Stimulated activated CD8-positive, alpha-beta memory T cell treated with anti-CD3 and anti-CD28 coated beads, Interleukin-4, amount 100 ng/mL, for 48 hours (primary cell): ENCODE measurements at places on chromosomes 11 and 22.

GRCh38 chr11:126305699-126306098 lies 1.8 kb downstream of the DCPS start:
- DNase-seq, result no peak

GRCh38 chr22:46800102-46800857 lies 37.8 kb downstream of the TBC1D22A start:
- no peak for DNase-seq

DNA sequence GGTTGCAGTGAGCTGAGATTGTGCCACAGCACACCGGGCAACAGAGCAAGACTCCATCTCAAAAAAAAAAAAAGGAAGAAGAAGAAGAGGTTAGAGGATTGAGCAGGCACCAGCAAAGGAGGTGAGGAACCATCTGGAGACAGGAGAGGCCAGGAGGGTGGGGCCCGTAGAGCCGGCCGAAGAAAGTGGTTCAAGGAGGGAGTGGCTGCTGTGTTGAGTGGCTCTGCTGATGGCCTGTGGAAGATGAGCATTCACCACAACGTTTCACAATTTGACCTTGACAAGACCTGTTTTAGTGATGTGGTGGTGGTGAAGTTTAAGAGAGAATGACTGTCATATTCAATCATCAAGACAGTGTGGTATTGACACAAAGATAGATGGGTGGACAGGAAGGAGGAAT lies 6.8 kb upstream of the CTSD start:
- DNase-seq, result no peak

DNA sequence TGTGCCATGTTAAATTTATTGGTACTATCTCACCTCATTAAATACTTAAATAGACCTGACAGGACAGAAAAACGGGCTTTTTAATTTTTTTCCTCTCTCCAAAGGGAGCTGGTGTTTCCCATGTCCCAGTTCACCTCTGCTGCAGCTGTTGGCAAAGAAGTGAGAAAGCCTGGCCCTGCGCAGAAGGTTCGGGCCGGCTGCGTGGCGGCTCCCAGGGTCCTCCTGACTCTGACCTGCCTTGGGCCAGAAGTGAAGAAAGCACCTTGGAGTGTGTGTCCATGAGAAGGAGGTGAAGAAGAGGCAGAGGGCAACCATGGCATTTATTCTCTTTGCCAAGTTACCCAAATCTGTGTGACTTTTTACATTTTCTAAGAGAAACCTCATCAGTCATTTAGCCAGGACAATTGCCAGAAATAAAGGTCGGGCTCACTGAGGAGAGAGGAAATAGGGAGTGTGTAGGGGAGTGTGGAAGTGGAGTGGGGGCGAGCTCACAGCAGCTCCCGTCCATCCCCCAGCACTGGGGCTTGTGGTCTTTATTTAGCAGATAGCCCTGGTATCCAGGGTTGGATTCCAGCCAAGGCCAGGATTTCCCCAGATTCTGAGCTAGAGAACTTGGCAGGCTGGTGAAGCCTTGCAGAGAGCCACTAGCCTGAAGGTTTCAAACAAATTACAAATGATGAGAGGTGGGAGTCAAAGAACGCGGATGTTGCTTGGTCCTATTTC lies 102.4 kb upstream of the CADM1 start:
- no peak for DNase-seq

- DNase-seq, result no peak
These were observed 27.2 kb downstream of the NAV2 start for GRCh38 chr11:19739872-19740271.

DNA sequence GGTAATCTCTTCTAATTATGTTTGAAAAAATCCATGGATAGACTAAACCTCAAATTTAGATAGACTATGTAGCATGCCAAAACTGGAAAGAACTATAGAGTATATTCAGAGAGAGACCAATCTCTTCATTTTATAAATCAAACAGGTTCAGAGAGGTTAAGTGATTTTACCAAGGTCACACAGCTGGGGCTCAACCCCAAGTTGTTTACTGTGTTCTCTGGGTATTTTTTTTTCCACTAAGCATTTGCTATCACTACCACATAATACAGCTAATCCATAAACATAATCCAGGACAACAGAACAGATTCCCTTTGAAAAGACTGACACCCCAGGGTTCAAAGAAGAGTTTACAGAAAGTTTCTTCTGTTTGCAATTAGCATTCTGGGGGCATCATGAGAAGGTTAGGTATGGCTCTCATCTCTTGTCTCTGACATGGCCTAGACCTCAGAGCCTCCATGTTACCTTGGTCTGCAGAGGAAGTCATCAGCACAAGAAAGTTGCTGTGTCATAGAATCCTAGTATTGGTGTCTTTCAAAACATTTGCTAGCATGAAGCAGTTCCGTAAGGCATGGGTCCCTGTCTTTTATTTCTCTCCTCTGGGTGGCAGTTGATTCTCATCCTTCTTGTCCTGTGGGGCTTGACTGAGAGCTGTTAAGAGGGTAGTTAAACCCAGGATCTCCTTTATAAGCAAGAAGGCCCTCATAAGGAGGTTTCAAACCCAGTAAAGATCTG lies 94.5 kb upstream of the HSD17B12 start:
- DNase-seq, result no peak

DNA sequence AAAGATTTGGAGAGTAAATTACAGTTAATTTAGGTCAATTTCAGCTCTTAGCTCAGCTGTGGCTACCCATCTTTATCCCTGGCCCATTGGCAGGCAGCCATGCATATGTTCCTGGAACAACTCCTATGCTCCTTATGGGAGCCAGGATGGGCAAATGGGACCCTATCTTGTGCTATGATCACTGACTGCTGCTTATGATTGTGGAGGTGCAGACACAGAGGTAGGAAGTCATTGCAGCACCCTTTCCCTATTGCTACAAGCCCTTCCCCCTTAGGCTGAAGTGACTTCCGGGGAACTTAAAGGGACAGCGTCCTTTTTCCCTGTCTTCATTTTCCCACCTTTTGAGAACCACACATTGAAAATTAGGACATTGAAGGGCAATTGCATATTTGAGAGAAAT lies 112.7 kb downstream of the FCHSD2 start:
- no peak for DNase-seq

DNA sequence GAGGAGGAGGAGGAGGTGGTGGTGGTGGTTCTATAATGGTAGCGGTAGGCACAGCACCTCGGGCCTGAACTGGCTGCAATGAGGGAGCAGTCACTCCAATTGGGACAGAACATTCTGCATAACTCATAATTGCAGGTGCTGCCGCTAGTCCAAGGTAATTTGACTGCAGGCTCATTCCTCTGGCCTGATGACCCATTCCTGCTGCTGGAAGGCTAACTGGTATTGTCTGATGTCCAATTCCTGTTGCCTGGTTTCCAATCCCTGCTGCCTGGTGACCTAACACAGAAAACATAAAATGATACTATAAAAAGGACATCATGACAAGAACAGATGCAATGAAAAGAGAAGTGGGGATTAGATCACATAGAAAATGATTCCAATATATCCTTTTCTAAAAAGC lies 7.9 kb upstream of the AGBL2 start:
- DNase-seq, result no peak

DNA sequence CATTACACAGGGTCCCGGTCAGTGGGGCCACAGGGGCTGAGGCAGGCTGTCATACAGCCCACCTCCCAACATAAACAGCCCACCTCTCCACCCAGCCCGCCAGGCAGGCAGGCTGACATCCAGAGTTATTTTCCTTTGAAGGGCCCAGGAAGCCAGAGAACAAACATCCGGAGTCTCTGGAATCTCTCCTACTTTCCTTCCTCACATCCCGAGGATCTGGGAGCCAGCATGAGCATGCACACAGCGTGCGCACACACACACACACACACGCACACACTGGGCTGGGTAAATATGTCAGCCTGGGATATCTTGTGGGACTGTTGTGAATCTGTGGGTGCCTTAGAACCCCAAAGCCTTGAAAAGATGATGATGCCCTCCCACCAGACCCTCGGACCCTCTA lies 55.4 kb downstream of the PDE2A start:
- DNase-seq, result no peak

- DNase-seq, result no peak
These were observed 29.0 kb downstream of the DDX10 start for GRCh38 chr11:108693852-108694251.

- no peak for DNase-seq
These were observed 126.6 kb downstream of the DSCAML1 start for GRCh38 chr11:117670443-117670842.

- DNase-seq, result no peak
These were observed 4.3 kb upstream of the GALNT18 start for GRCh38 chr11:11626128-11626527.

DNA sequence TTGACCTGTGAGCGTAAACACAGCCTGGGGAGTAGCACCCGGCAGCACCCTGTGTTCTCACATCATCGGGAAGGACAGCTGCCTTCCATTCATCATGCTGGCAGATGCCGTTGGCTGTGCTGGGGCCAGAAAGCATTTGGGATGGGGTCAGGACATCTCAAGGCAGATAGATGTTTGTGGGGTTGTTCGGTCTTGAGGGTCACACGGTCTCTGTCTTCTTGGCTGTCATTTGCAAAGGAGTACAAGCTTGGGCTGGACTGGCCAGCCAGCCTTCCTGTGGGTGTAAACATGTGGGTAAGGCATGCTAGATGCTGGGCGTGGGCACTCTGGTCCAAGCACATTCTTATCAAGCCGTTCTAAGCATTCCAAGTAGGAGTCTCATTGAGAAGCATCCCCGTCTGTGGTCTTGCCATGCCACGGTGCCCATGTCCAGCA lies 81.4 kb downstream of the TBC1D22A start:
- DNase-seq, result no peak

GRCh38 chr22:28541137-28541536 lies 138.5 kb downstream of the TTC28 start:
- DNase-seq, result no peak

- no peak for DNase-seq
These were observed 61.7 kb downstream of the PARVB start for GRCh38 chr22:44085743-44086270.

DNA sequence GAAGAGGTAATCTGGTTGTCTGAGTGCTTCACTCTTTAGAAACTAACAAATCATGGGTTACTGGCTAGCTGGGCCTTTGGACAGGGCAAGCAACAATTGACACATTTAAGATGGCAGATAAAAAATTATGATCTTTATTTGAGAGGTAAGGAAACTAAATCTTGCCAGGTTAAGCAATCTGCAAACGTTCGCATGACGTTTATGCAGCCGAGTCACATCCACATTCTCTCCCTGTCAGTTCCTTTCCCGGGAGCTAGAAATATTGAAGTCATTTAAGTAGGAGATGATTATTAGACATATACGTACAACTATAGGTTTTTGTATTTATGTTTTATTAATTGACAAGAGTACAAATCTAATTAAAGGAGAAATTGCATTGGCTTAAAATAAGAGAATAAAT lies 57.4 kb upstream of the RCN1 start:
- DNase-seq, result no peak

DNA sequence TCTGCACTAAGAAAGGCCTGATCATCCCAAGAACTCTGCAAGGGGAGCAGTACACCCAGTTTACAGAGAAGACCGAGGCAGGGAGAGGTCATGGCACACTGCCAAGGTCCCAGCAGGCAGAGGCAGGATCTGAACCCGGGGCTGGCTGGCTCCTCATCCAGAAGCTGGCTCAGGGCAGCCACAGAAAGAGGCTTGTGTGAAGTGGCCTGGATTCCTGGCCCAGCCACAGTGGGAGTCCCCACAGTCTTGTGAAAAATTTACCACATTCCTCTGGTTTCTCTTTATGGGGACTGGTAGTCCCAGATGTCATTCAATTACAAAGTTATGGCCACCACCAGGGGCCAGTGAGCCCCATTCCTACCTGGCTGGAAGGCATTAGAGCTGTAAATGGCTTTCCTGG lies 440.5 kb downstream of the MIAT start:
- DNase-seq, result no peak

GRCh38 chr11:77379934-77380333 lies 78.4 kb upstream of the GDPD4 start:
- no peak for DNase-seq

DNA sequence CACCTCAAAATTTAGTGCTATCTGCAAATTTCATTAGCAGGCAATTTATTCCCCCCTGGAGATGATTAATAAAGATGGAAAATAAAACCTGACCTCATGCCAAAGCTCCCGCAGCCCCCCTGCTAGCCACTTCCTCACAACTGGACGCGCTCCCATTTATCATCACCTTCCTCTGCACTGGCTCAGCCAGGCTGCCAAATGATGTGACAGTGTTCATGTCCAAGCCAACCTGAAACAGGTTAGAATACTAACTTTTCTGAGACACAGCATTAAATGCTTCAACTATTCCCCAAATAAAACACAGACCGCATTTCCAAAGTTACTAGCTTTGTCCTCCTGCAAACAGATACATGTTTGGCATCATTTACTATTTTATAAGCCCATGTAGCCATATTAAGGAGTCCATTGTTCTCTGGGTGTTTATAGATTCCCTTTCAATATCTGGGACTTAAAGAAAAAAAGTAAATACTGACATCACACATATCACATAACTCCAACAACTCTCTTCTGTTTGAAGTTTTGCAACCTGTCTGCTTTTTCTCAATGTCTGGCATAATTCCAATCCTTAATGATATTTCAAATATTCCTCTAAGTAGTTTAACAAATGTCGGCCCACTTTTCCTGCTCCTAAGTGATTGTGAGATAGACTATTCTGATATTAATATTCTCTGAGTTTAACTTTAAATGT lies 829.7 kb upstream of the FAT3 start:
- DNase-seq, result no peak

DNA sequence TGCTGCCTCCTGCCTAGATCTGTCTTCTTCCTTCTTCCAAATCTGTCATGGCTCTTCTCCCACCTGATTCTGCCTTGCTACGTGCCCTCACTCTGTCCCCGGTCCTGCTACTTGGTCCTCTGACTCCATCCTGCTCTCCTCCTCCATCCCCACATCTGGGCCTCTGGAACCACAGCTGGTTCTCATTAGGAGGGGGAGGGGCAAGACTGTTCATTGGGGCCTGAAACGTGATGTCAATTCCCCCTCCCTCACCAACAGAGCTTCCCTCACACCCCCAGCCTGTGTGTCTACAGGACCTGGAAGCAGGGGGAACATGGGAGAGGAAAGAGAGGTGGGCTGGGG lies 9.1 kb downstream of the DCHS1 start:
- peak; percentile 36 for DNase-seq

- no peak for DNase-seq
These were observed 57.6 kb downstream of the KCNJ4 start for GRCh38 chr22:38397189-38398085.

- DNase-seq, result no peak
These were observed 788 bp downstream of the CD82 start for GRCh38 chr11:44565953-44566949.

DNA sequence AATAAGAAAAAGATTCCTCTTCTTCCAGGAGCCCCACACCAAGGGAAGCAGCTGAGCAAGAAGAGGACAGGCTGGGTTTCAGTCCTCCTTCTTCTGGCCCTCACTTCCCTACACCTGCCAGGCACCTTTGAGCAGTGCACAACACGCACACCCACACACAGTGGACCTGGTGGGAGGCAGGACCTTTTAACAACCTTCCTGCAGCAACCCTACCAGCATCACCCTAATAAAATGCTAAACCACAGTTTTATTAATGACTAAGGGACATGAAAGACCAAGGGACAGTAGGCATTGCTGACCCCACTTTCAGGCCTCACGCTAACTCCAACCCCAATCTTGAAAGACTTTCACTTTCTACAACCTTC lies 12.2 kb downstream of the ARAP1 start:
- DNase-seq, result no peak

- DNase-seq, result no peak
These were observed 560.8 kb downstream of the ETS1 start for GRCh38 chr11:128026596-128026995.
